ENCODE measurements at places on chromosomes 1 and 21.

DNA sequence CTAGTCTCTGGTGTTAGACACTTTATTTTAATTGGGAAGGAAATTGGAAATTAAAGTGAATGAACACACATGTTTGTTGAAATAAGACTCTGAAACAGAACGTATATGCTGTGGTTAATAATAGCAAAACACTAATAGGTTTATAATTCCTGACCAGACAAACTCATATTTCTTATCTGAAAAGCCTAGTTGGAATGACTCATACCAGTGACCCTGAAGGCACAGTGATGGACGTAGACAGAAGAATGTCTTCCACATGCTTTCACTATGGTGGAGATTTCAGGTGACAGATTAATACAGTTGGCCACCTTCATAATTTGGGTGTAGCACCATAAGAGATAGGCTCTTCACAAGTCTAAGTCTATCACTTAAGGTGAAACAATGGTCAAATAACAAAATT is 83.0 kb upstream of the COL11A1 start:
- DNase-seq, result no peak

DNA sequence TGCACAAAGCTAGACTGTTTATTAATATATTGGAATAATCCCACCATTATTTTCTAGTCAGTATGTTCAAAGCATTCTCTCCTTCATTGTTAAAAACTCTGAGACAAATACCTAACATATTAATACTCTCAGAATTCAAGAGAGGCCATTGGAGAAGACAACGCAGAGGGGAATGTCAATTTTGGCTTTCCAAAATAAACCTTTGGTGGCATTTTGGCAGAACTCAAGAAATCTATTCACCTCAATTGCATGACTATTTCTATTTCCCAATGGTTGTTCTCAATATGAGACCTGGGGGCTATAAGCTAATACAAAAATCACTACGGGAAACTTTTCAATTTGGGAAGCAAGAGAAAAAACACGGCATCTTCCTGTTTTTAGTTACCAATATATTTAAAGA is 58.5 kb downstream of the RUSC1 start:
- DNase-seq, result no peak

- no peak for DNase-seq
These were observed 28.1 kb downstream of the ANGPTL3 start for GRCh38 chr1:62625415-62625814.

GRCh38 chr1:156498432-156499193 is 2.0 kb downstream of the MEF2D start:
- peak; percentile 82 for DNase-seq

DNA sequence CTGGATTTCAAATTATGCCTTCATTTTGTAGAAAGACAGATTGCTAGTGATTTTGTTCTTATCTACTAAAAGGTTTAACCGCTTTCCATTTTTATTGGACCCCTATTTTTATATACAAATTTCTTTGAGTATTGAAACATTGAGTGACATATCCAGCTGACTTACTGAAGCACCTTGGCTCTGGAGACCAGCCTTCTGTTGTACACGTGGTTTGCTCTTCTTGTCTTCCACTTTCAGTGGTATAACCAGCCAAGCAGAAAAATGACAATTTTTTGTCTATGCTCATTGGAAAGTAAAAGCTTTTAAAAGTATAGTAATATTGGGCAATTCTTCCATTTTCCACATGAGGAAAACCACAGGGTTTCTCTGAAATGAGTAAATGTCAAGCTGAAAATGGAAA is 4.4 kb downstream of the F13B start:
- no peak for DNase-seq

DNA sequence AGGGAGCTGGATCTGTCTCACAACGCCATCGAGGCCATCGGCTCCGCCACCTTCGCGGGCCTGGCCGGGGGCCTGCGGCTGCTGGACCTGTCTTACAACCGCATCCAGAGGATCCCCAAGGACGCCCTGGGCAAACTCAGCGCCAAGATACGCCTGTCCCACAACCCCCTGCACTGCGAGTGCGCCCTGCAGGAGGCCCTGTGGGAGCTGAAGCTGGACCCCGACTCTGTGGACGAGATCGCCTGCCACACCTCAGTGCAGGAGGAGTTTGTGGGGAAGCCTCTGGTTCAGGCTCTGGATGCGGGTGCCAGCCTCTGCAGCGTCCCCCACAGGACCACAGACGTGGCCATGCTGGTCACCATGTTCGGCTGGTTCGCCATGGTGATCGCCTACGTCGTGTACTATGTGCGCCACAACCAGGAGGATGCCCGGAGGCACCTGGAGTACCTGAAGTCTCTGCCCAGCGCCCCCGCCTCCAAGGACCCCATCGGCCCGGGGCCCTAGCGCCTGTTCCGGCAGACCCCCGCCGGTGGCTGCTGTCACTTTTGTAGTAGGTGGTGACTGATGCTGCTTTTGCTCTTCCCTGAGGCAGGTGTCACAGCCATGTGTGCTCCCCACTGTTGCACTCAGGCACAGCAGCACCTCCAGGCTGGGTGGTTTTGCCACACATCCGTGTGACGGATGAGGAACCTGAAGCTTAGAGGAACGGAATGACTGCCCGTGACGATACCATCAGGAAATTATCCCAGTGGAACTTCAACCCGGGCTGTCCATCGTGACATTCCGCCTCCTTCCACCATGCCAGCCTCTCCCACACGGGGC is 1.8 kb downstream of the LRRC3 start:
- no peak for DNase-seq

- DNase-seq, result no peak
These were observed 131.7 kb downstream of the PSMG1 start for GRCh38 chr21:39051588-39051949.

DNA sequence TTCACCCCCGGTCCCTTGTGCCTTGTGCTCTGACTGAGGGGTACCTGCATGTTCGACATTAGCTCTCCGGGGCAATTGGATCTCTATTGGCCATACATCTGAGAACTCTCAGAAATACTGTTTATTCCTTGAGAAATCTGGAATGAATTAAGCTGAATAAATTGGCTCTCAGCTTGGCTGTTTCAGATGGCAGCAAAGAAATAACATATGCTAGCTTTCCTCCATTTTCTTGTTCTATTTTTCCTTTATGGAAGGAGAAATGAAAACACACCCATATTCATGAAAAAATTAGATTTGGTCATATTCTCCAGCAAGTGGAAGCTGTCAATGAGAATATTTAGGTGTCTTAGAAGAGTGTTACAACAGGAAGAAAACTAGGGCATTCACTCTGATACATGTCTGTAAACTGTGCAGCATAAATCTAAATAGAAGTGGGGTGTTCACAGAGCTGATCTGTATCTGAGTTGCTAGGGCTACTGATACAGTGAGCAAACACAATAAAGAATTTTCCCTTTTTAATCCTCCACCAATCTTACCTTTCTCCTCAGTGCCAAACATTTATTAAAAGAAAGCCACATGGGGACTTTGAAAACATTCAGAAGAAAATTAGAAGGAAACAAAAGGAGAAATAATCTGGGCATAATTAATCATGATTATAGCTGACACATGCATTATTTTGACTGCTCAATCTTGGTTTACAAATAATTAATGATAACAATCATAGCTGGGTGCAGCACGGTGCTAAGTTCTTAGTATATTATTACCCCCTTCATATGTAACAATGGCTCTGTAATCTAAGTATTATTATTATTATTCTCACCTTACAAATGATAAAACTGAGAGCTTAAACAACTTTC is 671.9 kb upstream of the USP24 start:
- no peak for DNase-seq

- no peak for DNase-seq
These were observed 167.6 kb upstream of the POGK start for GRCh38 chr1:166671627-166672026.

- DNase-seq, result no peak
These were observed 404.0 kb upstream of the VAMP3 start for GRCh38 chr1:7366955-7367665.

GRCh38 chr1:54766726-54767125 is 2.4 kb upstream of the PARS2 start:
- DNase-seq, result no peak

GRCh38 chr1:54574158-54574778 is 26.2 kb downstream of the ACOT11 start:
- DNase-seq, result no peak

GRCh38 chr21:38249256-38249655 is 7.5 kb upstream of the KCNJ15 start:
- no peak for DNase-seq

DNA sequence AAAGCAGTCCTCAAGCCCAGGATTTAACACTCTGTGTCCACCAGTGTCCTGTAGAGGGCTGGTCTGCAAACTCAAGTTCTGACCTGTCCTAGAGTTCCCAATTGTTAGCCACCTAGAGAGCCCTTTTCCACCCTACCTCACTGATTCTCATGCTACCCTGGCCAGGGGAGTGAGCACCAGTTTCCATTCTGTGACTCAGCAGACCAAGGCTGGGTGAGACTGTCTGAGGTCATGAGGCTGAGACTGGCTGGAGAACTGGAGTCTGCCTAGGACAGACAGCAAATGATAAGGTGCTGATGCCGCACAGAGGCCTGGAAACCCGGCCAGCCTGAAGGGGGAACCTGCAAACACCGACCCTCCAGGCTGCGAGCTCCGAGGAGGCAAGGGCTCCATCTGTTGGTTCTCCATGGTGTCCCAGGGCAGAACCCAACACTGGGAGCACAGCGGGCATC is 13.7 kb downstream of the GLIS1 start:
- DNase-seq, result peak; percentile 73

GRCh38 chr1:151693057-151693651 is 23.4 kb downstream of the CELF3 start:
- peak; percentile 60 for DNase-seq

DNA sequence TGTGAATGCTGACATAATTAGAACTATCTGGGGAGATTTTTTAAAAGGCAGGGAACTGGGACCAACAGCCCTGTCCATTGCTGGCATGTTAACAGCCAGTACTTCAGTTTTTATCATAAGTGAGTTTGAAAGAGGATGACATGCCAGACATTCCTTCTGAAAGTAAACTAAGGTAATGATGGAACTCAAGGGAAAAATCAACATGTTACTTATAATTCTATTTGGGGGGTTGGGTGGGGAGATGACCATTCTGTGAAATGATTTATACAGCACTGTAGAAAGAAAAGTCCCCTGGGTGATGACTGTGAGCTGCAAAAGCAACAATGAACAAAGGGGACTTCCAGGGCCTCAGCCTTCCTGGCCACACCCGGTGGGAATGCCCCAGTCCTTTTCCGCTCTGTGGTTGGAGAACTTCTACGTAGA is 5.4 kb upstream of the LAMC2 start:
- DNase-seq, result no peak

DNA sequence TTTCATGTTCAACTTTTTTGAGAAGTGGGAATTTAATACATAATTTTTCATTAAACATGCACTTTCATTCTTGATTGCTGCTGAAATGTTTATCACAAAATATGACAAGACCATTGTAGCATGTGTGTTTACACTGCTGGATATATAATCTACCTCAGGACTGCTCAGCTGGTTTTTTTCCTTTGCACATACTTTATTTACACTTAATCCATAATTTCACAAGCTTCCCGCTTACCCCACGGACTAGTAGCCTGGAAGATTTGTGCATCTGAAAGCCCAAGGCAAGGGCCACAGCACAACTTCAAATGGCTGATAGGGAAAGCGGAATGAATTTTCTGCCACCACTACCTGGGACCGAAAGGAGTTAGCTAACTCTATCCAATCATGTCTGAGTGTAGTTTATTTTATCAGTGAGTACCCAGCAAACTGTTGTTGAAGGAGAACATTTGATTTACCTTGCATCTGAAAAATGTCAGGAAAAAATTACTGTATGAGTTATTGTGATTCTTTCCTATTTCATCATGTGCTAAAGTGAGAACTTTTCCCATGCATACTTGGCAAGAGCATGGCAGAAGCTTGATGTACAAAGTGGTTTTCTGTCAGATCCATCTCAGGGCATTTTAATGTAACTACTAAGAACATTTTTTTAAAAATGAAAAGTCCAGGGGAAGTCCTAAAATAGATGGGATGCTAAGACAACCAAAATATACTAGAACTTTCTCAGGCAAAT is 558.2 kb upstream of the USP24 start:
- DNase-seq, result no peak

GRCh38 chr1:222385955-222386354 is 161.9 kb downstream of the HHIPL2 start:
- no peak for DNase-seq

DNA sequence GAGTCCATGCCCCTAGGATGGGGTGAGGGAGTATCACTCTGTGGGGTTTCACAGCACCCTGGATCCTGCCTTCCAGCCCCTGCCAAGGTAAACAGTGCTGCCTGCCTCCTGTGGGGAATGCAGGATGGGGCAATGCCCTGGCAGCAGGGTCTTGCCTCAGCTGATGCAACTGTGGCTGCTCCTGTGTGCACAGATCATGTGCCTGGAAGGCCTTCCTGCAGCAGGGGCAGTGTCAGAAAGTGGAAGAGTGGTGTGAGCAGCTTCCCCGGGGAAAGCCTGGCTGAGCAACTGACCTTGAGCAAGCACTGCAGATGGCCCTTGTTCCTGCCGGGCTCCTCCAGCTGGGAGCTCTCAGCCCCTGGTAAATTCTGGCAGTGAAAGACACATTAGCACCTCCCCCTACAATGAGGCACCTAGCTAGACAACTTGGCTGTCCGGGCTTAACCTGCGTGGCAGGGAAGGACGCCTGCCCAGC is 9.9 kb downstream of the TOR3A start:
- peak; percentile 81 for DNase-seq

DNA sequence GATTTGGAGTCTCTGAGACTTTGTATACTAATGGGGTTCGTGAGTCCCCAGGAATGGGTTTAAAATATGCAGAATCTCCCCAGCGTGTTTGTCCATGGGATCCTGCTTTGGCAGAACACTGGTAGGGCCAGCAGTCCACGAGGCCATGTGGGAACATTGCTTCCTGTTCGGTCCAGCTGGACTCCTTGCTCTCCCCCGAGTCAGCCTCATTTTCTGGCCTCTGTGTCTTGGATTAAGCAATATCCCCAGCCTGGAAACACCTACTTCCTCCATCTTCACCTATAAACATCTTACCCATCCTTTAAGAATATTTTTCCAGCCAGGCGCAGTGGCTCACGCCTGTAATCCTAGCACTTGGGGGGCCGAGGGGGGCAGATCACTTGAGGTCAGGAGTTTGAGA is 142.4 kb downstream of the NAV1 start:
- no peak for DNase-seq

- peak; percentile 4 for DNase-seq
These were observed 45.2 kb downstream of the SLC37A1 start for GRCh38 chr21:42558846-42559245.

DNA sequence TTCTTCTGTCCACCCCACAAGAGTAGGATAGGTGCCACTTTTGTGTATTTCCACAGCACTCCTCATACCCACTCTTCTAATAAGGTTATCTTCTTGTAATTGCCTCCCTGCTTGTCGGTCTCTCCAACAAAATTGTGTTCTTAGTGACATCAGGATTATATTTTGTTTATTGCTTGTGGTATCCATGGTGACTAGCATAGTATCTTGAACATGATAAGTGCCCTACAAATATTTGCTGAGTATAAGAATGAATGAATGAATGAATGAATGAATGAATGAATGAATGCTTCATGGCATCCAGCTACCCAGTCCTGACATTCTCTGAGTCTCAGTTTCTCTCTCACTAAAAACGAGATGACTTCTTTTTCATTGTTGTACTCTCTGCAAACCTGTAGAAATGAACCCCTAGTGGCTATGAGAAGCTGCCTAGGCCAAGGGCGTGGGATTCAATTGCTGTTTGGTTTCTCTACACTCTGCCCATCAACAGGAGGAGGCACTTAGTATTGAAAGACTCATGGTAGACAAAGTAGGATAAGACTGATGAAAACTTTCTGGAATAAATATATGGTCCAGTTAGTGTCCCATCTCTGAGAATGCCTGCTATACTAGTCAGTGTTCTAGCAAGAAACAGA is 121.0 kb downstream of the TMEM53 start:
- no peak for DNase-seq

- DNase-seq, result no peak
These were observed 26.3 kb downstream of the MTARC1 start for GRCh38 chr1:220813013-220813412.

Measured in WERI-Rb-1 (cell line).